ENCODE measurements at places on chromosomes 7 and 10.

GRCh38 chr10:33937036-33937730 is 602.7 kb upstream of the NRP1 start:
- no peak for DNase-seq

GRCh38 chr10:3264161-3264761 is 91.7 kb upstream of the PITRM1 start:
- DNase-seq = no peak

GRCh38 chr7:2195400-2196246 is 37.1 kb downstream of the MAD1L1 start:
- peak; percentile 24 for DNase-seq

DNA sequence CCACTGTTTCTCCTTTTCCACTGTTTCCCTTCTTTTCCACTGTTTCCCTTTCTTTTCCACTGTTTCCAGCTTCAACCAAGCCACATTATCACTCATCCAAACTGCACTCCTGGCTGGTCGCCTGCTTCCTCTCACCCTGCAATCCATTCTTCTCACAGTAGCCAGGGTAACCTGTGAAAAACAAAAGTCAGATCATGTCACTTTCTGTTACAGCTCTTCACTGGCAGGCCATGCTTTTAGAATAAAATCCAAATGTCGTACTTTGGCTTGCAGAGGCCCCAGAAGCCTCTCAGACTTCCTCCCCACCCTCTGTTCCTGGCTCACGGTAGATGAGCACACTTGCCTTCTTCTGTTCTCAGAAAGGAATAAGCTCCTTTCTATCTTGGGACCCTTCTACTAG is 33.9 kb downstream of the STARD3NL start:
- no peak for DNase-seq

DNA sequence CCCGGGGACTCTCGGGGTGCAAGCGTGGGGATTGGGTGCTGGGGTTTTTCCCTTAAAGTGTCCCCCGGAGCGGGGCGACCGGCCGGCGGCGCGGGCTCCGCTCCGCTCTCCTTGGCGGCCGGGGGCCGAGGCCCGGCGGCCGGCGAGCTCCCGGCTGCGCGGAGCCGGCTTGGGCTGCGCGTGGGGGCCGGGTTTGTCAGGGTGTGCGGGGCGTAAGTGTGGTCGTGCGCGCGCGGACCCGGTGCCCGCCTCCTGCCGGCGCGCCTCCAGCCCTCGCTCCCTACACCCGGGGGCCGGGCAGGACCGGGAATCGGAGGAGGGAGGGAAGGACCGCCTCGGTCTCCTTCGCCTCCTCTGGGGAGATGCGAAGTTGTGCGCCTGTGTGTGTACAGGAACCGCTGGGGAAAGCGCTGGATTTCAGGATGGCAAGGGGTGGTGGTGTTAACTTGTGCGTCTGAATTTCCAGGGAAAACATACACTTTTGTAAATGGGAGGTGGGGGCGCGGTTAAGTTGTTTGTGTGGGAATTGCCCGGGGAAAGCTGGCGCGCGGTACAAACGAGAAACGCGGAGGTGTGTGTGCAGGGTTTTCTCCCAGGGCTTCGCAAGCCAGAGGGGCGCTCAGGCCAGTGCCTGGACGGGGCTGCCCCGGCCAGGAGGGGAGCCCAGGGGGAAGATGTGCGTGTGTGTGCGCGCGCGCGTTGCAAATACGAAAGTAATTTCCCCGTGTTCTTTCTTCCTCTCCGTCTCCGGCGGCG is 737 bp downstream of the ZMIZ1 start:
- DNase-seq = peak; percentile 63

DNA sequence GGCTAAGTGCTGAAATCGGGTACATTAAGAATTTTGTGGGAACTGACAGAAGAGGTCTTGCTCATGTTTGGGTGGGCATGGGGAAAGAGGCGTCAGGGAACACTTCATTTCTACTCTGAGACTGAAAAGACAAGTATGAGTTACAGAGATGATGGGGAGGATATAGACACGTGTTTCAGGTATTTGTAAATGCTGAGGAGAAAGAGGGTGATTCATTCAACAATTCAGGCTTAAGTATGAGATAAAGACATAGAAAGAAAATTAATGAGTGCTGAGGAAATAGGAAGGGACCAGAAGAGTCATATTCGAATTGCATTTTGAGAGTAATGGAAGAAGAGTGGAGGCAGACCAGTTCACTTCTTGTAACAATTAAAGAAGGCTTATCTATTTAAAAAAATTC is 143.6 kb downstream of the HBP1 start:
- DNase-seq = no peak

DNA sequence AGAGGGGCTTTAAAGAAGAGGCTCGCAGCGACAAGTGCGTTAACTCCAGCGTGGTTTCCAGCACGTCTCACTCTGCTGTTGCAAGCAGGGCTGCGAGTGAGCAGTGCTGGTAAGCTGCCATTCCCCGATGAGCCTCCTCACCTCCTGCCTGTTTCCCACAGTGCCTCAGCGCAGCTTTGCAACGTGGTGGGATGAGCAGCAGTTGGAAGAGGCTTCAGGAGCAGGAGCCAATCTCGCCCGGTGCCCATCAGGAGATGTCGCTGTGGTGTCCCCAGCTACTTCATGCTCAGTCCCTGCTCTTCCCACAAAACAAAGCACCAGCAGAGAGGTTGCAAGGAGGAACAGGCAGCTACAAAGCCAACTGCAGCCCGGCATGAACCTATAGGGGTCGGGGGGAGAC is 2.4 kb upstream of the ADARB2 start:
- no peak for DNase-seq

DNA sequence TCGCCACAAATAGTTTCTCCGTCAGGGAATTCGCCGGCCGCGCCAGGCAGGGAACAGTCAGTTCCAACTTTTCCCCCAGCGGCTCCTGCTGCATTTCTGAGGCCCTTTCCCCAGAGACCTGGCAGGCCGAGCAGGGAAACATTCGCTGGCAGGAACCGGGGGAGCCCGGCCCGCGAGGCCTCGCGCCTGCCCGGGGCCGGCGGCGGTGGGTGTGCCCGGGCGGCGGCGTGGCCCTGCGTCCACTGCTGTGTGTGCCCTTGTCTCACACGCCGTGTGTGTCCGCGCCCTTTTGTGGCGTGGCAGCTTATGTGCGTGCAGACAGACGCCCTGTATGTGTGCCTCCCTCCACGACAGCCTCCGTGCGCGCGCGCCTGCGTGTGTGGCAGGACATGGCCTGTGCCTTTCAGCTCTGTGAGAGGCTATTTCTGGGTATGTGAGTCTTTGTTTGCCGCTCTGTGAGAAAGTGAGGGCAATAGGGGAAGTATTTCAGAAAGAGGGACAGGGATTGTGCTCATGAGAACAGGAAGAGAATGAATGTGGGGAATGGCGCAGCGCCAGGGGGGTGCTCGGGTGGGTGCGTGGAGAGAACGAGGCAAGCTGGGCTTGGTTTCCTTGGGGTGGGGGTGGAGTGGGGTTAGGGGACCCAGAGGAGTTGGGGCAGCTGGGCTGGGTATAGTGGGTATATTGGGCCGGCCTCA is 689 bp upstream of the SMARCD3 start:
- DNase-seq = peak; percentile 67
